ENCODE measurements at places on chromosomes 6 and 20. TPM values are rescaled to one million over a fixed set of nuclear protein-coding genes. Genes with fewer than 3 reads are reported as not detected.

The ACTL10 gene
- 2.8 TPM for total RNA-seq

The RSPH4A gene
- total RNA-seq = 0.19 TPM

The SIRPD gene
- not detected for total RNA-seq

The KIF25 gene
- total RNA-seq = not detected

The C20orf204 gene
- 3.9 TPM for total RNA-seq

The ATAT1 gene
- total RNA-seq = 6.8 TPM

The LPIN3 gene
- 0.65 TPM for total RNA-seq

The ADTRP gene
- 4.1 TPM for total RNA-seq

The LY6G6C gene
- not detected for total RNA-seq

The SFTA2 gene
- total RNA-seq = not detected

The FNDC11 gene
- 1.3 TPM for total RNA-seq

The TENT5A gene
- total RNA-seq = 6.0 TPM

The TEAD3 gene
- total RNA-seq = 0.19 TPM

The TRIM40 gene
- not detected for total RNA-seq

Measured in vein endothelial cell (primary cell).